ENCODE measurements at places on chromosomes 16 and 17.

DNA sequence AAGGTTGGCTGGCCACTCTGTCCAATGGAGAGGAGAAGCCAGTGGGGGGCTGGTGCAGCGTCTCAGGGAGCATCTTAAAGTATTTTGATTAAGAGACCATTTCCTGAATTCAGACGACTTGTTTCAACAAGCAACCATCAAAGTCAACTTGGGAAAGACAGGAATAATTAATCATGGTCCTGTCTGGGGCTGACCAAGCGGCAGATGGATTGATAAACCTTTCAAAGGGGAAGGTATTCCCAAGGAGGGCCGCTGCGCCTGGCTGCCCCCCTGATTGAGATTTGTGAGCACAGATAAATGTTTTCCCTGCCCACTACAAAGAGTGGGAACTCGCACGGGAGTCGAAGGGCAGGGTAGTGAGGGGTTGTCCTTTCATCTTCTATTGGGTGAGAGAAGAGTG lies 47.5 kb downstream of the HNF1B start:
- no peak for DNase-seq

- DNase-seq: no peak
These were observed 32.6 kb downstream of the RTN4RL1 start for GRCh38 chr17:1992541-1992940.

DNA sequence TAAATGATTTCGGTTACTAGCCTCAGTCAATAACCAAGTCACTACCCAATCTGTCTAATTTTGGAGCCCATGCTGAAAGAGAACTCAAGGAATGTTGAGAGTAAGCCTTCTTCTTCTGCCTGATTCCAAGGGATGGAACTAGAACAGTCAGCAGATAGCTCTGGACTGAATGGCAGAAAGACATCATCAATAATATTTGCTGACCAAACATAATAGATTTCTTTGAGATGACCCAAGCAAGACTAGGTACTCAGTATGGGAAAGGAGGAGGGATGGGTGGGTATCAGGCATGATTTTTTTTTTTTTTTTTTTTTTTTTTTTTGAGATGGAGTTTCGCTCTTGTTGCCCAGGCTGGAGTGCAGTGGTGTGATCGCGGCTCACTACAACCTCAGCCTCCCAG lies 330.1 kb downstream of the CNTNAP4 start:
- no peak for DNase-seq

DNA sequence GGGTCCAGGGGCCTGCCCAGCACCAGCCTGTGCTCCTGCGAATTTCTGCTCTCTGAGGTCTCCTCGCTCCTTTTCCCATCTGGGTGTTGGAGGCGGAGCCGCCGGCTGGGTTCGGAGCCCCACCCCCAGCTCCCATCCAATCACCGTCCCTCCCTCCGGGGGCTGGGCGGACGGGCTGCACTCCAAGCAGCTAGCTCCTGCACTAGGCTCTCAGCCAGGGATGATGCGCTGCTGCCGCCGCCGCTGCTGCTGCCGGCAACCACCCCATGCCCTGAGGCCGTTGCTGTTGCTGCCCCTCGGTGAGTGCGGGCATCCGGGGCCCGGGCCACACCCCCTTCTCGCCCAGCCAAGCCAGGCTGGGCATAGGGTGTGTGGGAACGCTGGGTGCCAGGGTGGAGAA lies at the start of gene NRN1L:
TSS of gene NRN1L (plus strand) at position 202 of the 400 bp plus-strand sequence. CDS start at position 221, 19 bp downstream.
- no peak for DNase-seq

DNA sequence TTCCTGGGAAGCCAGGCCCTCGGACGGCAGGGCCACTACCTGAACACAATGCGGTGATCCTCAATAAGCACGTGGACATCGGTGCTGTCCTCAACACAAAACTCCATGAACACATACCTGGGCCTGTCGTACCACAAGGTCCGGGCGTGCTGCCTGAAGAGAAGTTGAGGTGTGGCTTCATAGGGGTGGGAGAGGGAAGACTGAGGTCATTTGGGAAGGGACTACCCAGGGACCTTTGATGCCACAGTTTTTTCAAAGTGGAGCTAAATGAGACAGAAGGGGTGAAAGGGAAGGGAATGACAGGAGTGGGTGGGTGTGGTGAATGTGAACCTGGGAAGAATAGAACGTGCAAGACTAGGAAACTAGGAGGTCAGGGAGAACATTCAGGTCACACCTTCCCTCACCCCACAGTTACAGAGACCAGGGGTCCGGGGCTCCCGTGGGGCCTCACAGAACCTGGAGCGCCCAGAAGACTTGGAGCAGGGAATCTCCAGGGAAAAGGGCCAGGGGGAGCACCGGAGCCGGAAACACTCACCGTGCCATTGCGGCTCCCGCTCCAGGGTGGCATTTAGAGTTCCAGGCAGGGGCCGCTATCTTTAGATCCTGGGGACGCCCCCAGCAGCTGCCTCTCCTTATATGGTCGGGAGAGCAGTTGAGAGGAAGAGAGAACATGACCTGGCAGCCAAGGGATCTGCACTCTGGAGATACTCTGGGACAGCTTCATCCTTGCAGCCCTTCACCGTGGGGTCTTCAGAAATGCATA lies at the start of gene PTGES3L:
TSS of gene PTGES3L (minus strand) at position 570 of the 763 bp plus-strand sequence. CDS start at position 543, 27 bp downstream.
- no peak for DNase-seq

DNA sequence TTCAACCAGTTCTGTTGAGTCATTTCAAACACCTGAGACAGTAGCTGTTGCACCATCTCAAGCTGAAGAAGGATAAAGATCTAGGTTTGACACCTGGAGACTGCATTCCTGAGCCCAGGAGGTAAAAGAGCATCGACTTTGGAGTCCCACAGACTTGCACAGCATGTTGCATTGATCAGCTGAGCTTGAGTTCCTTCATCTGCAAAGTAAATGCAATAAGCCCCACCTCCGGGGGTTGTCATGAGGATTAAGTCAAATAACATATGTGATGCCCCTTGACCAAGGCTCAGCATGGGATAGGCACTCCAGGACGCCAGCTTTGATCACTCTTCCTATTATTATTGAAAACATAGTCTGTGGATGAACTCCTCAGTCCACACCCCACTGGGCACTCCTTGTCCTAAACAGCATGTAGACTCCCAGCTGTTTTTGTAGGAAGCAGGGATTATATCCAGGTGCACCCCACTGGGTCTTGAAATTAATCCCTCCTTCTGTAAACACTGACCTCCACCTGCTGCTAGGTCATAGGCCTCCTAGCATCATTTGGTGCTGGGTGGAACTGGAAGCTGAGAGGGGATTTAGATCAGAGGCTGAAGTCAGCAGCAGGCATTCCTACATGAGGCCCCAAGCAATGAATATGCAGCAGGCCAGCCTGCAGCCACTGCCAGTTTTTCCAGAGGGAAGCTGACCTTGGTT lies 259.0 kb downstream of the HS3ST4 start:
- DNase-seq: no peak

DNA sequence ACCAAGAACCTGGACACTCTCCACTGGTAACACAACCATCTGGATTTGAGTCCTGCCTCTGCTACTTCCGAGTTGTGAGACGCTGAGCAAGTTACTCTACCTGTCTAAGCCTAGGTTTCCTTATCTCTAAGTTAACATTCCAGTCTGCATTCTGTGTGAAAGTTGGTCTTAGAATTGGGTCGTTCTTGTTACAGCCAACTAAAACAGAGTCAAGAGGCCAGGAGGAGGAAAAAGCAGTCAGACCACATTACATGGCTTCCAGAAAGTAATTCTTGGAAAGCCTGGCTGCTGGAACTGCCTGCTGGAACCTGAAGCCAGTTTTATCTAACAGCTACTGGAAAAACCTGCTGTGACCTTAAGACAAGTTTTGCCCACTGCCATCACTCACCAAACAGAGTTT lies 38.4 kb upstream of the XYLT1 start:
- no peak for DNase-seq

DNA sequence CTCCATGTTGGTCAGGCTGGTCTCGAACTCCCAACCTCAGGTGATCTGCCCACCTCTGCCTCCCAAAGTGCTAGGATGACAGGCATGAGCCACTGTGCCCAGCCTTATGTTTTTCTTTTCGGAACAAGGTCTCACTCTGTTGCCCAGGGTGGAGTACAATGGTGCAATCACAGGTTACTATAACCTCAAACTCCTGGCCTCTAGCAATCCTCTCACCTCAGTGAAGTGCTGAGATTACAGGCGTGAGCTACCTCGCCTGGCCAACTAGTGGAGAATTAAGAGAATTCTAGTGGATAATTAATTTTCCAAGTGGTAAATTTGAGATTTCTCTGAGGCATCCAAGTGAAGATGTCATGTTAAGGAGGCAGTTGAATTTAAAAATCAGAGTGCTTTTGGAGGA lies 2.9 kb upstream of the FBXO47 start:
- DNase-seq: no peak

DNA sequence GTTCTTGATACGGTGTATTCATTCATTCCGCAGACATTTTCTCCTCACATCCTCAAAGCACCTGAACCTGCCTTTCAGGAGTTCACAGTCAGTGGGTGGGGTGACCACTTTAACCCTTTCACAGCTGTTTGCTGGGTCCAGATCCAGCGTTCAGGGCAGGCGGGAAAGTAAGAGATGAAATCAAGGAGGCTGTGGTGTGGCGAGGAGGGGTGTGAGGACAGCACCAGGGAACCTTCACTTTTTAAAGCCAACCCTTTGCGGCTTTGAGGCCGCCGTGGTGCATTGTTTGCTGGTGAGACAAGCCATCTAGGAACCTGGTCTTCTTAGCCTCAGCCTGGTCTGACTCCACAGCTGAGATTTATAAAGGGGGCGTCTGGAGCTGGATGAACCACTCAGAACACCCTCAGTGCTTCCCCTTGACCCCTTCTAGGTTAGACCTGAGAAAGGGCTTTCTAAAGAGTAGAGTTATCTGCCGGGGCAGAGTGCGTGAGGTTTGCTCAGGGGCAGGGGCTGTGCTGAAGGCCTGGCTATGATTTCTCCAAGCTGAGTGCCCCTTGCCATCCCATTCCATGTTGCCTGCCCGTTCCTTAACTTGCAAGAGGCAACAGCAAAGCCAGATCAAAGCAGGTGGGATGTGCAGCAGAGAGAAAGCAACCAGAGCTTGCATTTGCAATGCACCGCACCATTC lies 933 bp downstream of the CCR7 start:
- no peak for DNase-seq

DNA sequence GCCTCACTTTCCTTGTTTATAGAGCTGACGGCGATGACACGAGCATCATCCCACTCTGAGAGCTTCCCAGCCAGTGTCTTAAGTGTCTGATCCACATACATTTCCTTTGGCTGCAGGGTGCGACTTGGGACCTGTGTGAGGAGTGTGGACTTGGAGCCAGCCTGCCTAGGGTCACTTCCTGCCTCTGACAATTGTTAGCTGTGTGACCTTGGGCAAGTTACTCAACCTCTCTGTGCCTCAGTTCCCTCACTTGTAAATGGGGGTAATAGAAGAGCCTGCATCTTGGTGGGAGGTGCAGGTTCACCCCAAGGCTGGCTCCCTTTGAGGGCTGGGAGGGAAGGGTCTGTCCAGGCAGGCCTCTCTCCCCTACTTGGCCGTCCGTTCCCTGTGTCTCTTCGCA lies 27.4 kb upstream of the GSE1 start:
- no peak for DNase-seq

DNA sequence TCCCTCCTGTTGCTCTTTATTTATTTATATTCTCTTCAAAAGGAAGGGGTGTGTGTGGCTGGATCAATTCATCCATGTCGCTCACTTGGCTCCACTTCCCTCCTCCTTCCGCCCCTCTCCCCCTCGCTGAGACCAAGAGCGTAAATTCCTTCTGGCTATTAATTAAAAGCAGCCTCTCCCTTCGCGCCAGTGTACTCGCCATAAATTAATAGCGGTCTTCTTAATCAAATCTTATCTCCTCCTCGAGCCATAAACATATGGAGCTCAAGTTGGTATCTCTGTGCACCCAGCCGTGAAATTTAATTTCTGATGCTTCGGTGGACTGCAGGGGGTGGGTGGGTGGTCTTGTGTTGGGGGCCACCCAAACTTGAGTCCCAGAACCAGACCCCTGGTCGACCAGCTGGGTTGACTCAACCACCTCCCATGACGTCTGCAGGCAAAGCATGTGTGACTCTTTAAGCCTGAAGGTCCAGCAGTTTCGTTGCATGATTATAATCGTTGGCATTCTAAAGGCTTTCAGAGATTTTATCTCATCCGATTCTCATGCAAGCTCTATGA lies 57.9 kb downstream of the SDK2 start:
- DNase-seq: no peak

DNA sequence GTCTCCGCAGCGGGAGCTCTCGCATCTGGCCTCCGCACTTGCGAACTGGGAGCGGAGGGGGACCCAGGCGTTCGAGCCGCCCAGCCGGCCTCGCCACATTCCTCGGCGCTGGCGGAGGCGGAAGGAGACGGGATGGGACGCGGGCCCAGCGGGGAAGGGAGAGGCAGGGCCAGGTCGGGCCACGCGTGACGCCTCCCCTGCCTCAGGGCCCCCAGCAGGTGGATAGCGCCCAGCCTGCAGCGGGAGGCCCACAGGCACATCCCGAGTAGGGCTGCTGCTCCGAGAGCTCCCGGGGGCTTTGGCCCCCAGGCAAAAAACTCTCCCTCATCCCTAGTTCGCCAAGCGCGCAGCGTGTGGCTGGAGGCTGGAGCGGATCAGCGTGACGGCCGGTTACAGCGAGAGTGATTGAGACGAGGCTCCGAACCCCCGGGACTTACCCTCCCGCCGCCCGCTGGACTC lies 800 bp downstream of the PLEKHH3 start:
- DNase-seq: no peak

- DNase-seq: no peak
These were observed 79.6 kb upstream of the ATP2A3 start for GRCh38 chr17:4043862-4044261.

DNA sequence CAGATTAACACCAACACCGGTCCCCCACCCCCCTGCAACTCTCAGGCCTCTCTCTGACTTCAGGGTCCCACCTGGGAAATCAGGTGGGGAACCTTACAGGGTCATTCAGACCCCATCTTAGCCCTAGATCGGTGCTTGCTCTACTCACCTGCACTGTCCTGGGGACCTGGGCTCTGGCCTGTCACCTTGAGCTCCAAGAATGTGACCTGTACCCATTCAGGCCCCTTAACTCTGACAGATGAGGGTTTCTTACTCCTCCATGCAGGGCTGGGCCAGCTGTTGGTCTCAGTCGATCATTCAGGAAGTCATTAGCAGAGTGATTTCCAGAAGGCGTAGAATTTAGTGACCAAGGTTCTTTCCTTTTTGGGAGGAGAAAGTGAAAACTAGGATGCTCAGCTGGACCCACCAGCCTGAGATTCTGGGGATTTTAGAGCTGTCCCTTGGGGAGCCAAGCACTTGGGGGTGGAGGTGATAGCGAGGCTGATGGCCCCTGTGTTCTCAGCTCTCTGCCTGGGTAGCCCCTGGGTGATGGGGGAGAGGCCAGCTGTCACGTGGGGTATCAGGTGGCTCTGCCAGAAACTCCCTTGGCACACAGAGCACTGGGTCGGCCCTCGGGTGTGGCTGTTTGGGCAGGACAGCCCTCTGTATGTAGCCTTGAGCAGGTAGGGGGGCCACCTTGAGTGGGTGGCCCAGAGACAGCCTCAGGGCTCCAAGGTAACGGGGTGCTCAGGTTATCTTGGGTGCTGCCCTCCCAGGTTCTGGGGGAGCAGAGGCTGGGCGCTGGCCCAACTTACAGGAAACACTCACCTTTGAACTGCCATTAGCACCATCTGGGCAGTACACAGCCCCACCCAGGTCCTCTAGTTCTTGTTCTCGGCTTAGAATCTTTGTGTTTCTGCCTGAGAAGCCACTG lies 724 bp downstream of the MVP start:
- DNase-seq: no peak

- DNase-seq: no peak
These were observed 12.5 kb downstream of the SREBF1 start for GRCh38 chr17:17824119-17824782.
